ENCODE measurements at places on chromosomes 2 and 18.

- DNase-seq = no peak
Measured at GRCh38 chr2:54879032-54879431, 155.6 kb downstream of the EML6 start.

DNA sequence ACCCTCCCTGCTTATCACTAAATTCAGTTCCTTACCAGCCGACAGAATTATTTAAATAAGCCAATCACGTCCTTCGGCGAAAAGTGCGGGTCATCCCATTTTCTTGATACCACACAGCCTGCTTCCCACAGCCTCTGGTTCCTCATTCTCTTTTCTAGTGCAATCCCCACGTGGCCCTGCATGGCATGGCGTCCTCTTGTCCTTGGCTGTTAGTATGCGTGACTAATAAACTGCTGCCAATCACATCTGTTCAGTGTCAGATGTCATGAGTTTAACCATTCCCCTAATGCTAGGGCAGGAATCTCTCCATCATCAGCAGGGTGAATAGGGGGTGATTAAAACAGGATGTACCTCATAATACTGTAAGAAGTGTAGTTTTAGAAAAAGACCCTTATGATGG is 62.8 kb upstream of the TSPYL6 start:
- DNase-seq = no peak

- DNase-seq = no peak
Measured at GRCh38 chr2:18643326-18644114, 54.2 kb upstream of the NT5C1B start.

GRCh38 chr2:160139991-160140390 is 60.1 kb downstream of the ITGB6 start:
- no peak for DNase-seq

DNA sequence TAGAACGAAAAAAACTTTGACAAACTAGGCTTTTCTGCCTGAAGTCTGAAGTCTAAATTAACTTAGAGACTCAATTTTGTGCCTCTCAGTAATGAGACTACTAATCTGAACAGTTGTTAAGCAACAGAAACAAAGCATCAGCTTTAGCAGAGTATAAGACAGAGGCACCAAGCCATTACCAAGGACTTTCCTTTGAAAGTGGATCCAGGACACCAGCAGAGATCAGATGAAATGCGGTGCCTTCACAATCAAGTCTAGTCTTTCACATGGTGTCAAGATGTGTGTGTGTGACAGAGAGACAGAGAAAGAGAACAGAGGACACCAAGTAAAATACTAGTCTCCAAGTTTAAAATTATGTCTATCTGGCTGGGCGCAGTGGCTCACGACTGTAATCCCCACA is 1502.9 kb downstream of the LRP1B start:
- DNase-seq = no peak

DNA sequence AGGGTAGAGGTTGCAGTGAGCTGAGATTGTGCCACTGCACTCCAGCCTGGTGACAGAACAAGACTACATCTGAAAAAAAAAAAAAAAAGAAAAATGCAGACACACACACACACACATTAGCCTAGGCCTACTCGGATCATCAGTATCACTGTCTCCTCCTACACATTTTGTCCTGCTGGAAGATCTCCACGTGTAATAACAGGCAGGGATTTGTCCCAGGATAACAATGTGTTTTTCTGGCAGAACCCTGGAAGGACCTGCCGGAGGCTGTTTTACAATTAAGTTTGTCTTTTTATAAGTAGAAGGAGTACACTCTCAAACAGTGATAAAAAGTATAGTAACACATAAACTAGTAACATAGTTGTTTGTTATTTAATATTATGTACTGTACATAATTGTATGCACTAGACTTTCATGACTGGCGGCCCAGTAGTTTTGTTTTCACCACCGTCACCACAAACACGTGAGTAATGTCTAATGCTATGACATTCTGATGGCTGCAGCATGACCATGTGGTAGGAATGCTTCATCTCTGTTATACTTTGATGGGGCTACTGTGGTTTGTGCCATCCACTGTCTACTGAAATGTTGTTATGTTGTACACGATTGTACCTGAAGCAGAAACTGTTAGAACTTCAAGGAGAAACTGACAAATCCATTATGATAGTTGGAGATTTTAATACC is 130.6 kb downstream of the ATP9B start:
- no peak for DNase-seq

GRCh38 chr2:164826293-164827243 is 15.1 kb downstream of the COBLL1 start:
- DNase-seq = no peak

Measured in activated effector memory CD4-positive, alpha-beta T cell treated with Interleukin-2 at 50 U/mL for 16 hours (primary cell).